ENCODE measurements at places on chromosomes 4 and X.

GRCh38 chrX:7730071-7730470 is 112.9 kb upstream of the VCX start:
- no peak for DNase-seq

- DNase-seq = no peak
Measured at GRCh38 chrX:38484607-38485498, 76.5 kb upstream of the TSPAN7 start.

DNA sequence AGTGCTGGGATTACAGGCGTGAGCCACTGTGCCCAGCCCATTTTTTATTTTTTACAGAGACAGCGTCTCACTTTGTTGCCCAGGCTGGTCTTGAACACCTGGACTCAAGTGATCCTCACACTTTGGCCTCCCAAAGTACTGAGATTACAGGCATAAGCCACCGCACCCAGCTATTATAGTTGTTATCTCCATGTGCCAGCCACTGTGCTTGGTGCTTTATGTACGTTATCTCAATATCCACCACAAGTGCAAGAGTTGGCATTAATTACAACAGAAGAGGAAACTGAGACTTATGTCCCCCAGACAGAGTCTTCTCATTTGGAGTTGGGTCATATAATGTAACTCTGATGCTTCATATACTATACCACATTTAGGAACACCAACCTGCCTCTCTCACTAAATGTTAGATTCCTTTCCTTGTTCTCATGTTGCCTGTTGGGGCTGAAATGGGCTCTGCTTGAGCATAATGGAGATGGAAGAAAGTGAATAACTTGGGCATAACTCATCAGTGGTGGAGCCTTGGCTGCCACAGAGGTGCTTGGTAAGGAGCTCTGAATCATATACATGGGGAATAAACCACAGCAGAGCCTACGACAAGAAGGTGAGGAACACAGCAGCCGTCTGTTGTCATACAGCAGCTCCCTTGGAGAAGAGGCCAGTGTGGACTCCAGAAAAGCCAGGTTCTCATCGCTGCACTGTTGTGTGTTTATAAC is 84.3 kb downstream of the SPRY1 start:
- DNase-seq = no peak

DNA sequence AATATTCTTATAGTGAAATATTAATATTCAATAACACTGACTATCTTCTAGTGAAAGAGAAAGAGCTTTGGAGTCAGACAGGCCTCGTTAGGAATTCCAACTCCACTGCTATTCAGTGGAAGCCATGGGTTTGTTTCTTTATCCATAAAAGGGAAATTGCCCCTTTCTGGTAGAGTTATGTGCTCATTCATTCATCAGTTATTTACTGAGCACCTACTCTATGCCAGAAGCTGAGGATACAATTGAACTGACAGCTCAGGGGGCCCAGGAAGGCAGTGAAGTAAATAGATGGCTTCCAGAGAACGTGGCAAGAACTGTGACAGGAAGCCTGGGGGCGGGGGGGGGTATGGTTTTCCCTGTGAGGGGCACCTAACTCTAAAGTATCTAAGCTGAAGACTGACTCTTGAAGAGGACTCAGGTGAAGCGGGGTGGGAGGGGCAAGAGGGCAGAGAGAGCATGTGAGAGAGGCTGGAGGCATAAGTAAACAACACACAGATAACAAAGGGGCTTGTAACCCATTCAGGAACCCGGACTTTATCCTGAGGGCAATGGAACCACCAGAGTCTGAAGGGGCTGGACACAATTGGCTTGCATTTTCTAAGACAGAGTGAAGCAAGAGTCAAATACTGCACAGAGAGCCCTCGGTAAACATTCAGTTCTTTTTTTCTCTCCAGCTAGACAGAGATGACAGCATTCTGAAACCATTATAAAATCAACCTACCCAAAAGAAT is 20.3 kb downstream of the ANXA5 start:
- no peak for DNase-seq

- peak; percentile 10 for DNase-seq
Measured at GRCh38 chrX:56233682-56234081, 1.5 kb downstream of the KLF8 start.

DNA sequence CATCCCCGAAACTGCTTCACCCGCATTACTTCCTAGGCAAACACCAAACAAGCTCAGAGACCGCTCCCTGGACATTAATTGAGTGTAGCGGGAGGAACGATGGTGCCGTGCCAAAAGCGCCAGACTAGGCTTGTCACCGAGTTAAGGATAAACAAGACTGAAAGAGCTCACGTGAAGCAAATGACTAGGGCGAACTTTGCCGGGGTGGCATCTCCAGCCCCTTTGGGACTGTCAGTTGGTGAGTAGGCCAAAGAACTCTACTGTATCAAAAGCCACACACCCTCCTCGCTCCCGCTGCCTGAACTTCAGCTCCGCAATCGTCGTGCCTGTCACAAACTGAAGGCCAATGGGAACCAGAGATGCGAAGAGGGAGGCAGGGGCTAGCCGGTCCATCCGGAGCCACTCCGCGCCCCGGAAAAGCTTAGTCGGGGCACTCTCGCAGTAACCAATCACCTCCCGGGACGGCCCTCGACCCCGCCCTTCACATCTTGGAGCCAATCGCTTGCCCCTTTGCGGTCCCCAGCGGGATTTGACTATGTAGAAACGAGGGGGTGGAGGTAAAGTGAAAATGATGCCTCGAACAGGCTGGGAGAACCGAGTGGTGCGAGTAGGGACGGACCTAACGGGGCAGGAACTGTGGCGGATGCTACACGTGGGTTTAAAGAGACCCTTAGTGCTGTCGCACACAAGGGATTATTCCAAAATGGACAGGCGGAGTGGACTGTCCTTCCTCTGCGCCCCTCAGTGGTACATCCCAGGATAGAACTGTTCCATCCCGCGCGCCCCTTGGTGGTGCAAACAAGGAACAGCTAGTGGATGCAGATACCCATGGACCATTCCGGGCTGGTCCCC is 37.0 kb upstream of the FAM156A start:
- DNase-seq = peak; percentile 93

GRCh38 chr4:180285796-180286195 is 1957.4 kb upstream of the TENM3 start:
- DNase-seq = no peak

DNA sequence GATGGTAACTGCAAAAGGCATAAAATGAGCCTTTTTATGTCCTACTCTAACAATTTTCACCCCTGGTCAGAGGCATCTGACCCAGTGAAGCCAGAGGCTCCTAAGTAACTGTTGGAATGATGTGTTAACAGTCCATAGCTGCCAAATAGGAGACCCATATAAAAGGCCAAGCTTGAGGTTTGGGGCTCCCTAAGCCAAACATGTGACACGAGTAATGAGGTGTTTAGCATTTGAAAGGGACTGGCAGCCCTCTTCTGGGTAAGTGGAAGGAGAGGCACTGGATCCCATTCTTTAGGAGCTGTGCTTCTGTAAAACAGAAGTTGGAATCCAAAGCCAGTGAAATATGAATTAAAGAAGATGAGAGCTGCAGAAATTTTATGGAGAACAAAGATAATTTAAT is 100.6 kb upstream of the PNPLA4 start:
- DNase-seq = no peak

GRCh38 chr4:107647591-107647990 is 72.4 kb downstream of the PAPSS1 start:
- no peak for DNase-seq

- no peak for DNase-seq
Measured at GRCh38 chr4:102311912-102312311, 33.4 kb downstream of the SLC39A8 start.

GRCh38 chr4:174135936-174136406 is 147.5 kb downstream of the FBXO8 start:
- no peak for DNase-seq
